Stimulated activated naive CD4-positive, alpha-beta T cell (primary cell): ENCODE measurements at places on chromosomes 4 and X.

DNA sequence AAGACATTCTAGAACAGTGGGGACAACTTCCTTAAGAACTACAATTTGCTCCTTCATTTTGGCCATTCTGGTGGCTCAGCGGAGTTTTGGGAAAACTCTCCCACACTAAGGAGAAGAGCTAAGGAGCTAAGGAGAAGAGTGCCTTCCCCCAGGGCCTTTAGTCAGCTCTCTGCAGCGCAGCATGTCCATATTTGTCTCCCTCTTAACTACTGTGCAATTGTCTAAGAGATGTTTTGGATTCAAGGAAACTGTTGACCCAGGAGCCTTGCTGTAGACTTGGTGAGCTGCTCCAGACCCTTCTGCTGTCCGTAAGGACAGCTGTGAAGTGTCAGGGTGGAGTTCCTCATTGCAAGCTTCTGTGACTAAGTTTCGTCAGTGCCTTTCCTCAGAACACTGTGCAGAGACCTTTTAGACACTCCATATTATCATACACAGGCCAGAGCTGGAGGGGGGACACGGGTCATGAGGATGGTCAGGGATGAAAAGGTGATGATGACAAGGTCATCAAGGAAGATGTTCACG lies 179.0 kb downstream of the NHS start:
- DNase-seq: no peak

- DNase-seq: no peak
Measured at GRCh38 chrX:108306086-108306485, 132.1 kb downstream of the COL4A6 start.

DNA sequence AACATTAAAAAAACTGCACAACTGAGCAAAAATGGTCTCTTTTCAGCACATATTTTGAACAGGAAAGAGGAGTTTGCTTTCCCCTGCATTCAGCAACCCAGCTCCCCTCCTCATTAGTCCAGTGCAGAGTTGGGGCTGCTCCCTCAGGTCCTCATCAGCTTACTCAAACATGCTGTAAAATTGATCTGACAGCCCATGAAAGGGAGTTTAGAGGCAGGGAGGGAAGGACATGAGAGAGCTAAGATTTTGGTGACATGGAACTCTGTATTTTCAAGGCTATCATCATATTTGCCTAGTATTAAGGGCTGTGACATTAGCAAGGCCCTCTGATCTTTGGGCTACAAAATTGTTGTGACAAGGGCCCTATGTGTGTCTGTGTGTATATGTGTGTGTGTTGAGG lies 205.6 kb upstream of the TAPT1 start:
- DNase-seq: no peak

DNA sequence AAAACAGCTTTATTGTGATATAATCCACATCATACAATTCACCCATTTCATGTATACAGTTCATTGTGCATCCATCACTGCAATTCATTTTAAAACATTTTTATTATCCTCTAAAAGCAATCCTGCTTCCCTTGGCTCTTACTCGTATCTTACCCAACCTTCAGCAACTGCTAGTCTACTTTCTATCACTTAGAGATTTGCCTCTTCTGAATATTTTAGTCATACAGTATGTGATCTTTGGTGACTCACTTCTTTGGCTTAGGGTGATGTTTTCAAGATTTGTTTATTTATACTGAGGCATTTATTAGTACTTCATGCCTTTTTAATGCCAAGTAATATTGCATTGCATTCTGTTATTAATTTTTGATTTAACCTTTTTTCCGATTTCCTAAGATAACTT lies 15.0 kb upstream of the MSMO1 start:
- DNase-seq: no peak

GRCh38 chr4:139848028-139848427 lies 182.4 kb downstream of the MGST2 start:
- DNase-seq: no peak

DNA sequence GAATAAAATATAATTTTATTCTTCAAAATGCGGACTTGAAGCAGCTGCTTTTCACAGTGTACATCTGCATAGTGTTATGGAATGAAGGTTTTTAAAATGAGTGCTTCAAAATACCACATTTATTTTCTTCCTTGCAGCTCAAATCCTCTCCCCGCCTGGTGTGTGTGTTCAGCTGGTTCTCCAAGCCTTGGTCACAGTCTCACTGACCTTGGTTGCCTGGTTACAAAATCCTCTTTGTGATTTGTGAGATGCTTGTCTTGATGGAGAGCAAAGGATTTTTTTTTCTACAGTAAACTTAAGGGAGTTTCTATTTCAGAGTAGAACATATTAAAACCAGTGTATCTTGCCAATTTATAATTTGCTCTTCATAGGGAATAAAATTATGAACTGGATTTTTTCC lies 139.2 kb downstream of the PCDH18 start:
- no peak for DNase-seq

GRCh38 chr4:11428899-11429698 lies 405 bp upstream of the HS3ST1 start:
- DNase-seq: no peak

DNA sequence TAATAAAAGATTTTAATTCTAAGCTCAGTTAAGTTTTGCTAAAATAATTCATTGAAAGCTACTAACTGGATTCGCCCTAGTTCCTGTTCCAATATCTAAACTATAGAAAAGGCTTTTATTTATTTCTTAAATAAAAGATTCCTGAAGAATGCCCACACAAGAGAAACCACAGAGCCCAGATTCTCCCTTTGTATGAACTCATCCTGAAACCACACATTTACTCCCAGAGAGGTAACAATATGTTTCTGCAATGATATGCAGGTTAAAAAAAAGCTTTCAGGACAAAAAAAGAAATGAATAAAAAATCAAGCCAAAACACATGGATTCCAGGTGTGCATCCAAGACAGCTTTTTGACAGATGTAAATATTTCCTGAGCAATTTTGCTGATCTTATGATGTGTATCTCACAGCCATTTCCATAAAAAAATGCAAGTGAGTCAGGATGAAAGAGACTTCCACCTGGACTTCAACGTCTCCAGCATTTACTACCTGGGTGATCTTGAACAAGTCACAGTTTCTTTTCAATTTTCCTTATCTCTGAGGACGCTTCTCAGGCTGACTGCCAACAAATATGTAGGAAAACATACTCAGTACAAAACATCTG lies 234.4 kb upstream of the FAT1 start:
- no peak for DNase-seq

DNA sequence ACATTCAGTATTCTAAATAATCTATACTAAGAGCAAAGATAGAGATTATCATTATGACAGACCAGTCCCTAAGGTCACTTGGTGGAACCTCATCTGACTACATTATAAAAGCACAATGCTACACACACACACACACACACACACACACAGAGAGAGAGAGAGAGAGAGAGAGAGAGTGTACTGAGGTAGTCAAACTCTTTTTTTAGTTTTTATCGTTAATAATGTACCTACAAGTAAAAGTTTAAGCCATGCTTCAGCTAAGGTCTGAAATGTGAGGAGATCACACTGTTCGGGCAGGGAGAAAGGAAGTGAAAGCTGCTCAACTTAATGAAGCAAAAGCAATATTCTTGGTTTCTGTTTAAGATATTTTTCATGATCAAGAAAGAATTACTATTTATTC lies 75.8 kb upstream of the CCDC160 start:
- DNase-seq: no peak

GRCh38 chr4:66475596-66475995 lies 805.3 kb upstream of the EPHA5 start:
- DNase-seq: no peak

- no peak for DNase-seq
Measured at GRCh38 chr4:31088600-31089230, 368.5 kb downstream of the PCDH7 start.

- no peak for DNase-seq
Measured at GRCh38 chr4:88674979-88675378, 22.6 kb downstream of the NAP1L5 start.

GRCh38 chr4:6909970-6910339 lies 329 bp downstream of the TBC1D14 start:
- DNase-seq: peak; percentile 49

DNA sequence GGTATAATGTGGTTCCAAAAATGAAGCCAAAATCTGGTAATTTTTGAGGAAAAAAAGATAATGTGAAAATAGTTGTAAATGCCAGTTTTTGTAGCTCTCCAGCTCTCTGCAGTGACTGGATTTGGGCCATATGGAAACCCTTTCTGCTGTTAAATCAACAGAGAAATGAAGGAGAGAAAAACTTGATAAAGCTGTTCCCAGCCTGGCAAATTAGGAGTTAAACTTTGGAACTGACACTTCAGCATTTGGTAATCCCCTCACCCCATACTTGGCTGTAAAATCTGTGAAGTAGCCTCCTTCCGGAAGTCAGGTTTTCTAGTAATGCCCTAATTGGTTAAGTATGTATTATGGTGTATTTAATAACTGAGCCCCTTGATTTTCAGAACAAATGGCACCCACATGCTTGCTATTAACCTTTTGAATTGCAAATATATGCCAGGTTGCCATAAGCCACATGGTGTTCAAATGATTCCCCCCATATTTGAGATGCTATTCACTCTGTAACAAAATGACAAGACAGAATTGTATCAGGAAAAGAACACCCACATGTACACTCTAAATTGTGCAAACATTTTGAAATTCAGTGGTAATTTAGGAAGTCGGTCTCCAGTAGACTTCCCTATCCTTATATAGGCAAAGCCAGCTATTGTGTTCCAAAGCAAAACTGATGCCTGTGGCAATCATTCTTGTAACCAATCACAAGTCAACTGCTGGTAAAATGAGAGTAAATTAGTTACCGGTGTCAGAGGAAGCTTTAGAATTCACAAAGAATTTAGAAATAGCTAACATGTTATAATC lies 96.3 kb upstream of the ADAMTS3 start:
- no peak for DNase-seq

- no peak for DNase-seq
Measured at GRCh38 chr4:3223346-3223745, 25.6 kb upstream of the MSANTD1 start.

- DNase-seq: no peak
Measured at GRCh38 chr4:87097075-87097474, 123.3 kb downstream of the KLHL8 start.

DNA sequence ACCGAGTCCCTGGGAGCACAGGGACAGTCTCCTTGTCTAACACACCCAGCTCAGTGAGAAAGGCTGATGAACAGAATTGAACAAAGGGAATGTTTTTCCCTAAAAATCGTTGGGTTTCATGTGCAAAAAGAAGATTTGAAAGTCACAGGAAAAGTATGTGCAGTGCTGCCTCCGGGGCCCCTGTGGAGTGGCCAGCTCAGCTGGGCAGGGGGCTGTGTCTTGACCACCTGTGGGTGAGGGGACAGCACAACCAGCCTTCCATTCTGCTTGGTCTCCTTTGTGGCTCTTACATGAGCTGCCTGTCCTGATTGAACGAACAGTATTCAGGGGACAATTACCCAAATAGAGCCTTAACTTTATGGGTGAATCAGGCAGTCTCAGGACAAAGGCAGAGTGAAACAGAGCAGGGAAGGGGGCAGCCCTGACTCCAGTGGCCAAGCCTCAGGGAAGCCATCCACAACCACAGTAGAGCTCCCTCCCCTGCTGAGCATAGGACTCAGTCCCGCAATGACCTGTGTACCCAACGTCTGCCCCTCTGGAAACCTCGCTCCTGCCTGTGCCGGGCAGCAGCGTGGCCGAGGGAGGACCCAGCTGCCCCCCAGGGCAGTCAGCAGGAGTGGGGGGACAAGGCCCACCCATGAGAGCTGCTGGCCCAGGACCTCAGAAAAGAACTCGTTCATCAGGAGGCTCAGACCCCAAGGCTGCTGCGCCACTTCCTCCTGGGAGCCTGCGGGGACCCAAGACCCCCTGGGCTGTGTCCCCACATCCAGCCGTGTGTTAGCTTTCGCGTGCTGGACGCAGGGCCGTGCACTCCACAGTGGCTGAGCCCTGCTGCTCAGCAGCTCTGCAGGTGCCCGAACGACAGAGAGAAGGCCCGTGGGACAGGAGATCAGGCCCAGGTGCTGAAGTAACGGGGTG lies 59.6 kb upstream of the MXD4 start:
- no peak for DNase-seq

GRCh38 chr4:38752941-38753806 lies 29.6 kb downstream of the TLR10 start:
- no peak for DNase-seq

- DNase-seq: no peak
Measured at GRCh38 chrX:115467961-115468360, 93.0 kb upstream of the PLS3 start.
